NCI-H226 (cell line): ENCODE measurements at places on chromosomes 5 and 9.
A peak's percentile ranks its signal among the peaks of the same experiment; 100 is the strongest.

- DNase-seq: no peak
Measured at GRCh38 chr5:33877449-33877848, 14.3 kb downstream of the ADAMTS12 start.

DNA sequence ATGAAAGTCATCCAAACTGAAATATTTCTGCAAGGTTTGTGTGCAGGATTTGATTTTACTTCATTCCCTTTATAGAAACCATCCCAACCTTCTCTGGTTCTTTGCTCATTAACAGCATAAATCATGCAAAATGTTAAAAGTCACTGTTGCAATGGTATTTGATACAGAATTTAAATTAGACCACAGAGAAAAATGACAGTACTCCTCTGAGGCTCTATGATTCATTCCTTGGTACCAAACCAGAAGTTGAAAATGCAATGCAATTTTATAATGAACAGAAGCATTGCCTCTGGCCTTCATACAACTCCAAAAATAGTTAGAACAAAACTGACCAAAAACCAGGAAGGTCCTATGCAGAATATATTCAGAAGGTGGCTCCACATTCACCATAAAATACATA, 607.1 kb downstream of the TLE1 start:
- DNase-seq: peak; percentile 6

- no peak for DNase-seq
Measured at GRCh38 chr5:83641946-83642345, 78.7 kb downstream of the HAPLN1 start.

- no peak for DNase-seq
Measured at GRCh38 chr5:168878135-168878745, 299.1 kb upstream of the PANK3 start.

GRCh38 chr5:66518052-66518451, 78.1 kb upstream of the MAST4 start:
- DNase-seq: peak; percentile 46

DNA sequence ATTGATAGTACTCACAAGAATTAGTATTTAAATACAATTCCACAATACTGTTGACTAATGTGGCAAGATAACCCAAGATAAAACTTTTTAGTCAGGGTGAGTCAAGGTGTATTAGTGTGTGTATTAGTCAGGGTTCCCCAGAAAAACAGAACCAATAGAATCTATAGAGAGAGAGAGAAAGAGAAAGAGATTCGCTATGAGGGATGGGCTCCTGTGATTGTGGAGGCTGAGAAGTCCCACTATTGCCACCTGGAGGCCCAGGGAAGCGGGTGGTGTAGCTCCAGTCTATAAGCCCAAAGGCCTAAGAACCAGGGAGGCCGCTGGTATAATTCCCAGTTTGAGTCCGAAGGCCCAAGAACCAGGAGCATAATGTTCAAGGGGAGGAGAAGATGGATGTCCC, 10.0 kb upstream of the SHISAL2B start:
- no peak for DNase-seq

GRCh38 chr9:119884438-119884837, 515.2 kb upstream of the BRINP1 start:
- no peak for DNase-seq

GRCh38 chr5:98933445-98934072, 4.8 kb upstream of the CHD1 start:
- DNase-seq: no peak

DNA sequence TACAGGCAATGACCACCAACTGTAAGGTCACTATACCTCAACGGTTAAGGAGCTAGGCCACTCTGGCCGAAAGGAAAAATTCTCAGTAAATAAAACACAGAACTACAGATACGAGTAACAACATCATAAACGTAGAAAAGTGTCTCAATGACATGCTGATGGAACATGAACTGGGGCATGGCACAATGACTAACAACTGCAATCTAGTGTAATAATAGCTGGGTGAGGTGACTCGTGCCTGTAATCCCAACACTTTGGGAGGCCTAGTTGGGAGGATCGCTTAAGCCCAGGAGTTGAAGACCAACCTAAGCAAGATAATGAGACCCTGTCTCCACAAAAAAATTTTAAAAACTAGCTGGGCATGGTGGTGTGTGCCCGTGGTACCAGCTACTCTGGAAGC, 9.8 kb upstream of the RAPGEF6 start:
- DNase-seq: no peak

GRCh38 chr5:162672061-162672460, 604.5 kb downstream of the GABRG2 start:
- no peak for DNase-seq

DNA sequence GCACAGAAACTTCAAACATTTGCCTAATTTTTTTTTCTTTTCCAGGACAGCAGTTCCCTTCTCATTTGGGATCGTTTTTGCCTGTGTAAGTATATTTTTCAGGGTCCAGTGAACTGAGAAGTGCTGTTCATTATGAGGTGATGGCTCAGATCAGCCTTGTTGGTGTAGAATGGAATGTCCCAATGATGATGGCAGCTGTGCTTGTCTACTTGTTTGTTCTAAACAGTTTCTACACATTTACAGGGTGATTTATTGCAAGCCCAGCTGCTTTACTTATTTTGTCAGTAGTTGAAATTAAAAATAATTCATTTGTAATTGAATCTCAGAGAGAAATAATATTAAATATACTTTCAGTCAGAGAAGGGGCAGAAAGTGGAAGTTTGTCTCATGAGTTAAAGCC, 337.6 kb upstream of the SEMA6A start:
- no peak for DNase-seq
